Stimulated activated CD8-positive, alpha-beta memory T cell treated with anti-CD3 and anti-CD28 coated beads, Interleukin-7, amount 100 ng/mL, for 48 hours (primary cell): ENCODE measurements at places on chromosomes 4 and X.

DNA sequence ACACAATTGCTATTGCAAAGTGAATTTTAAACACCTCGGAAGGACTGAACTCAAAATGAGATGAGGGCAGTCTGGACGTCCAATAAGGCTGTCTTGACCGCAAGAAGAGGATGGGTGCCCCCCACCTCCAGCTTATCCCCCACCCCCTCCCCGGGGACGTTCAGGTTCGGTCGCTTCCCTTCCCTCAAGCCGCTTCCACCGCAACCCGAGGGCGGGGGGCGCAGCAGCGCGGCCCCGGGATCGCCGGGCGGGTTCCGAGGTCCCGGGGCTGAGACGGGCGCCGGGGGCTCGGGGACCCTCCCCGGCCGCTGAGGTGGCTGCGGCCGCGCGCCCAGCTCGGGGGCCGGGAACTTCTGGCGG lies 480 bp downstream of the USP46 start:
- no peak for DNase-seq

DNA sequence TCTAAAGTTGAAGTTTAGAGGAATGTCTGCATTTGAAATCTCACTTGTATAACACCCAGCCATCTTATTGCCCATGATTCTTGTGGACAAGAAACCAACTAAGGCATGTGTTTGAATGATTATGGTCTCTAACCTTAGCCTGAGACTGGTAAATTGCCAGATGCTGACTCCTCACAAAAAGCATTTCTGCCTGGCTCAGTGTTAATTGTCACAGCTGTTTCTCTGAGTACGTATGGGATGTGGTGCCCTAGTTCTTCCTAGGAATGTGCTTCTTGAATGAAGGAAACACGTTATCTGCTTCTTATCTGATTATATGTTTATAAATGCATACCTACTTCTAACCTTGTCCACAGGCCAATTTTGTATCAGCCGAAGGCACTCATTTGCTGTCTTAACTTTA lies 63.1 kb upstream of the NDP start:
- DNase-seq, result no peak

- DNase-seq, result no peak
Observed at GRCh38 chr4:123346951-123347350, 49.6 kb upstream of the SPRY1 start.

DNA sequence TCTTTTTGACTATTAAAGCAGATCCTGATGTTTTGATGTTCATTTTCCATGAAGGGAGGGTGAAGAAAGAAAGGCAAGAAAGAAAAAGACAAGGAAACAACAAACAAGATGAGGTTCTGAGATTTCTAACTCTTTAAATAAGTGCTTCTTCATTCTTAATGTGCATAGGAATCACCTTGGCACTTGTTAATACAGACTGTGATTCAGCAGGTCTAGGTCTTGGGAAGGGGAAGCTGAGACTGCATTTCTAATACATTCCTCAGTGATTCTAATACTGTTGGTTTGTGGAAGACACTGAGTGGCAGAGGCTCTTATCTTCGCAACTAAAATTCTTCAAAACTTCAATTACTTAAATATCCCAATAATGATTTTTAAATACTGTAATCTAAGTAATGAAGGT lies 95.2 kb upstream of the NAP1L5 start:
- no peak for DNase-seq

DNA sequence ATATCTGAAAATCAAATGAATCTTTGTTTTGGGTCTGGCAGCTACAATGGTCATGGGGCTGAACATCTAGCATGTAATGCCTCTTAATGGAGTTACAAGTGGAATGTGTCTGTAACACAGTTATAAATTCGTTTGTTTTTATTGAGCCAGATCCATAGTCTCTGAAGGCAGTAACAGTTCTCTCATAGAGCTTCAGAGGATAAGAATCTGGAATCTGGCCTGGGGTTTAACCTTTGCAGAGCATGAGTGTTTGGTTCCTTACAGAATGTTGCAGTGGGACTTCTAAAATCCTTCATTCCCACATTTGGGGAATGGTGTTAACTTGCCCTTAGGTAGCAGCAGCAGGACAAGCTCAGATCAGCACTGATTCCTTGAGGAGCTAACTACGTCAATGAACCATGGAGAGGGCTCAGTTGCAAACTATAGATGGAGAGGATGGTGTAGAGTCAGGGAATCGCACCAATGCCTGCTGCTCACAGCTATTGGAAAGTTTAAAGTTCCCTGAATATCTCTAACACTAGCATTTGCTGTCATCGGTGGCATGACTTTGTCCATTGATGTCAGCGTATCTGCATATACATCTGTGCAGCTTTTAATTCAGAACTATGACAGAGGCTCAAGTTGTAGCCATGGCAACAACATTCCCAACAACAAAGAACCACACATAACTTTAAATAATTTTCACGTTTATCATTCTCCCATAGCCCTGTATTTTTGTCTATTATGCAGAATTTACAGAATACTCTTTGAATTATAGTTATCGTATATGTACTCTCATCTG lies 72.2 kb downstream of the RASGEF1B start:
- no peak for DNase-seq

DNA sequence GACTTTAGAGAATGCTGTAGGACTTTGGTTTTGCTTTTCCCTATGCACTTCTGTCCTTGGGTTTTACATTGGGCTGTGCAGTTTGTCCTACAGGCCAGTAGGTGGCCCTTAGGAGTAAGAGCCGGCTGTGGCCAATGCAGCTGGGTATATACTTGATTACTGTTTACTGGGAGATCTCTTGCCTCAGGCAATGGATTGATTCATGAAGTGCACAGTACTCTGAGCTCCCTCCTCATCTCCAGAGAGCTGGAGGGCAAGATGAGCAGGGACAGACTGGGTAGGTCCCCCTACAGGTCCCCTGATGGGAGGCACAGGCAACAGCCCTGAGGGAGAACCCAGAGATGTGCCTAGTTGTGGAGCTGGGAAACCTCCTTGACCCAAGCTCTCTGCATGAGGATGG lies 103.8 kb upstream of the QRFPR start:
- no peak for DNase-seq

DNA sequence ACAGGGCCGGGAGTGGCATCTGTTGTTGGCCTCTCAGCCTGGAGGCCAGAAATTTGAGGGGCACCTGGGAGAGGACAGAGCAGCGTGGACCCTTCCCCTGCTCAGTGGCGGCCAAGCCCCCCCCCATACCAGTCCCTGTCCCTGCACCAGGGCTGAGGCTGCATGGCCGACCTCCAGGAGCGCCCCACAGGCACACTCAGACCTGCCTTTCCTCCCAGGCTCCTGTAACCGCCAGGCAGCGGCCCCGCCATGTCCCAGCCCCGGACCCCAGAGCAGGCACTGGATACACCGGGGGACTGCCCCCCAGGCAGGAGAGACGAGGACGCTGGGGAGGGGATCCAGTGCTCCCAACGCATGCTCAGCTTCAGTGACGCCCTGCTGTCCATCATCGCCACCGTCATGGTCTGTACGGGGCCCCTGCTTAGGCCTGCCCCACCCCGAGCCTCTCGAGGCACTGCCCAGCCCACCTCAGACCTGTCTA lies 15.3 kb downstream of the TMEM175 start:
- DNase-seq, result no peak

GRCh38 chr4:122476126-122476525 lies 19.6 kb upstream of the IL2 start:
- DNase-seq, result no peak

DNA sequence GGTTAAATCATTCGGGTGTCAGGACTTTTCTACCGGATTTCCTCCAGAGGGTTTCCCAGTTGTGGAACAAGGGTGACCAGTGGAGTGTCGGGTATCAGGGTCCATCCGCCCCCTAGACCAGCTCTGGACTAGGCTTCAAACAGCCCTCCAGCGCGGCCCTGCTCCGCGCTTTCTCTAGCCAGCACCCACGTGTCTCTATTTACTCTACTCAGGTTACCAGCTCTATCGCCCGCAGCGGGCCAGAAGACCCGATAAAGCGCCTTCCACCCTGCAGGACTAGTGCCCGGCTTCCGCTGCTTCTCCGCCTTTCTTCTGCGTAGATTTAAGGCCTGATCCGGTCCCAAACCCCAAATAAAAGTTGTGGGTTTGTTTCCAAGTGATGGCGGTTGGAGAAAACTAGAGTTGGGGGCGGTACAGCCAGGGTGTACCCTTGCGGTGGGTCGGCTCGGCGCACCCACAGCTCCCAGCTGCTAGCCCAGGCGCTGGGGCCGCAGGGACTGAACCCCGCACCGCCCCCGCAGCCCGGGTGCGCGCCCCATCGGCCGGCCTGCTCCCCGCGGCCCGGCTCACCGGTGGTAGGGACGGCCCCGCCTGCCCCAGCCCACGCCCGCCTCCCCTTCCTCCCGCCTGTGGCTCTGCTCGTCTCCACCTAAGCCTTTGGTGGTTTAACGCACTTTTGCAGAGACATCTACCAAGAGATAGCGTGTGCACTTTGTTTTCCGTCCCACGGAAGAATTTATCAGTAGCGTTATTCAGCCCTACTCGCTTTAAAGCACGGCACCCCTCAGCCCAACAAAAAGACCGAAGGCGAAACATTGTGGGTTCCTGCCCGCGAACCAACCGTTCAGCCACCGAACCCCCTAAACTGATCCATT lies 2.1 kb downstream of the LEF1 start:
- peak; percentile 50 for DNase-seq

GRCh38 chr4:128837679-128838078 lies 28.2 kb downstream of the JADE1 start:
- no peak for DNase-seq

GRCh38 chr4:99615170-99615820 lies 40.7 kb downstream of the MTTP start:
- no peak for DNase-seq

- DNase-seq, result no peak
Observed at GRCh38 chr4:188012426-188012945, 16.9 kb downstream of the ZFP42 start.

DNA sequence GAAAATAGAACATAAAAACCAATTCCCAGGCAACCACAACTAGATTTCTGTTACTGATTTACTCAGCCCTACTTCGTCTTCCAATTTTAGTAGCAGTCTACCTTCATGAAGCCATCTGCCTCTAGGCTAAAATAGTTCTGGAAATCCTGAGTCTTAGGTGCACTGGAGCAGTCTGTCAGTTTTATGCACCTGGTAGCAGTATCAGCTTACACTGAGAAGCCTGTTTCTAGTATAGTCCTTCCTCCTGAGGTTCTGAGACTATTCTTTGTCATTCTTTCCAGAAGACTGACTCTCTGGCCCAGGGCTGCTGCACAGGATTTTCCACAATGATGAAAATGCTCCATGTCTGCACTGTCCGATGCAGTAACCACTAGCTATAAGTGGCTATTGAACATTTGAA lies 16.9 kb upstream of the HPRT1 start:
- no peak for DNase-seq

GRCh38 chr4:47882228-47882627 lies 32.2 kb downstream of the NFXL1 start:
- DNase-seq, result no peak

DNA sequence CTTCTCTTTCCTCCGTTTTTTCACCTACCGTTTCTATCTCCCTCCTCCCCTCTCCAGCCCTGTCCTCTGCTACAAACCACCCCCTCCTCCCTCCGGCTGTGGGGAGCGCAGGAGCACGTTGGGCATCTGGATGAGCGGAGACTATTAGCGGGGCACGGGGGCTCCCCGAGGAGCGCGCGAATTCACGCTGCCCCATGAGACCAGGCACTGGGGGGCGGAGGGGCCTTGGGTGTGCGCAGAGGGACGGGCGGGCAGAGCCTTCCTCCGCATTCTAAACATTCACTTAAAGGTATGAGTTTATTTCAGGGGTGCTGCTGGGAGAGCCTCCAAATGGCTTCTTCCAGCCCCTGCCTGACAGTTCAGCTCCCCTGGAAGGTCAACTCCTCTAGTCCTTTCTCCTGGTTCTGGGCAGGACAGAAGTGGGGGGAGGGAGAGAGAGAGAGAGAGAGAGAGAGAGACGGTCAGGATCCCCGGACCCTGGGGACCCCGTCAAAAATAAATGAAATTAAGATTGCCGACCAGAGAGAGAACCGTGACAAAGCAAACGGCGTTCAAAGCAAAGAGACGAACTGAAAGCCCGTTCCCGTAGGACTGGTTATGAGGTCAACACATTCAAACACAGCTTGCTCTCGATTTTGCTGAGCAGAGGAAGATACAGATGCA lies 5.0 kb downstream of the SHOX start:
- no peak for DNase-seq
